Body of pancreas (tissue), 4 donors: ENCODE measurements at places on chromosomes 2 and 18. TPM values are rescaled to one million over a fixed set of nuclear protein-coding genes. Genes with fewer than 3 reads are reported as not detected.

GRCh38 chr18:21550510-21550970 is 50.0 kb downstream of the ESCO1 start:
- no peak for DNase-seq

The RUFY4 gene
- not detected for total RNA-seq

The ALPP gene
- 0.52 TPM for total RNA-seq

DNA sequence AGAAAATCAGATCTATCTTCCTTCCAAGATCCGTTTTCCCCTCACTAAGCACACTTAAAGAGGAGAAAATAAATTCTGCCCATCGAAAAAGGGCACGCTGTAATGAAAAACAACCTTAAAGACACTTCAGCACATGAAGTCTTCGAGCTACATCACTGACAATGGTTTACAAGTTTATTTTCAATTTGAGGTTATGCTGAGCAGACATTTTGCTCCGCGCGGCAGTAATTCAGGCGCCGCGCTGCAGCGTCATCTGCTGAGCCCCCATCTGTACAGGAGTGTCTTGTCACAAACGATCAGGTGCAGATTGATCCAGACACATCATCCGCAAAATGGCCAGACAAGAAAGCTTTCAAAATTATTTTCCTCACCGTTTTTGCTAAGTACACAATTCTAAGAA is 341.7 kb downstream of the STK39 start:
- no peak for DNase-seq

The PRKD3 gene
- 15.3 TPM for total RNA-seq

- DNase-seq: no peak
Observed at GRCh38 chr2:197075281-197075680, 148.8 kb upstream of the PGAP1 start.

DNA sequence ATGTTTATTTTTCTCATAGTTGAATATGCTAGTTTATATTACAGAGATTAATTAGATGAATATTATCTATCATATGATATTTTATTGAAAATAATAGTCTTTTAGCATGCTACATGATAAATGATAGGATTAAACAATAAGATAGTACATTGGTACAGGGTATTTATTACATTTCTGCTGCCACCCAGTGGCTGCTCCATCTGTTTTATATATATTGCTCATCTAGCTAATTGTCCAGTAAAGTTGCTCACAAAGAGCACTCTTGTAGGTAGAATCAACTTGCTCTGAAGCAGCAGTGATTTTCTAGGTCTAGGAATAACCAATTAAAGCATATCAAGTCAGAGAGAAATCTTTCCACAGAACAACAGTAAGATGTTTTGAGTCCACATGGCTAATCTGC is 183.3 kb downstream of the ASXL3 start:
- DNase-seq: no peak

The COL4A3 gene
- total RNA-seq: 1.6 TPM

GRCh38 chr2:219285894-219286425 is 6.8 kb downstream of the DNAJB2 start:
- no peak for DNase-seq

- no peak for DNase-seq
Observed at GRCh38 chr2:175256806-175257585, 75.5 kb upstream of the ATP5MC3 start.

DNA sequence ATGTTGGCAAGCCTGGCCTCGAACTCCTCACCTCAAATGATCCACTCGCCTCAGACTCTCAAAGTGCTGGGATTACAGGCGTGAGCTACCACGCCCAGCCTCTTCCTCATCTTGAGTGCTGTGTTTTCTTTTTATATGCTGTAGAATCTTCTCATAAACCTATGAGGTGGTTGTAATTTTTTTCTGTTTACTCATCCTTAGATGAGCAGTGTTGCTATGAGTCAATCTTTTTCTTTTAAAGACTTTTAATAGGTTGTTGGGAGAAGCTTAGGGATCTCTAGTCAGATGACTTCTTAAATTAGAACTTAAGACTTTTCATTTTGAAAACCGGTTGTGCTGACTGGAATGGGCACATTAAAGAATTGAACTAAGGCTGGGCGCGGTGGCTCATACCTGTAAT is 8.7 kb upstream of the AAK1 start:
- no peak for DNase-seq

- no peak for DNase-seq
Observed at GRCh38 chr18:6024745-6025248, 129.5 kb upstream of the TMEM200C start.

GRCh38 chr18:78406743-78407465 is 572.7 kb upstream of the SALL3 start:
- peak; percentile 36 for DNase-seq

DNA sequence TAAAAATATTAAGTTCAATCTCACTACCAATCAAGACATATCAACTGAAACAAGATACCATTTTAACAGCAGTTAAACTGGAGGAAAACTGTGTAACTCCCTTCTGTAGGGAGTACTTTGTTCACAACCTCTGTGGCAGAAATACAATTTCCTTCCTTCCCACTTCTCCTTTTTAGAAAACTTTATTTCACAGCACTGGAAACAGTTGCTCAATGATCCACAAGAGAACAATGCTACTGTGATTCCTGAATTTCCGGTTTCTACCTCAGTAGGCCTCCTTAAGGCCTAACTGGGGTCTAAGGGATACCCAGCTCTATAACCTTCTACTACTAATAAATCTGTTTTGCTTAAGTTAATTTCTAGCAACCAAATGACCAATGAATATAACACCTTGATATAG is 14.1 kb downstream of the TLK1 start:
- no peak for DNase-seq

The MREG gene
- total RNA-seq: 3.6 TPM

- no peak for DNase-seq
Observed at GRCh38 chr2:38652431-38653273, 13.3 kb upstream of the GALM start.

DNA sequence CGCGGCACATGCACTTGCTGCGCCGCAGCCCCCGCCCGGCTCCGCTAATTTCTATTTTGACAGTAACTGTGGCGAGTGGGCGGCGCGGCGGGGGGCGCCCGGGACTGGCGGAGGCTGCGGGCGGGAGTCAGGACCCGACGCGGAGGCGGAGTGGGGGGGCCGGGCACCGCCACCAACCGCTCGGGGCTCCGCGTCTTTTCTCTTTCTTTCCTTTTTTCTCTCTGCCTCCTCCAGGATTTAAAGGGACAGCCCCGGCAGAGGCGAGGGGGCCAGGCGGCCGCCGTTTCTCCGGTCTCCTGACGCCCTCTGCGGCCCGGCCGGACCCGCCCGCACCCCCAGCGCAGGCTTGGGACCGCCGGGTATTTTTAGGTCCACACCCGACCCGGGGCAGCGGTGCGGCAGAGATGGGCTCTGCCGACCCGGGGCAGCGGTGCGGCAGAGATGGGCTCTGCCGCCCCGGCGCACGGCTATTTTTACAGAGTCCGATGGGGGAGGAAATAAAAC is 460 bp upstream of the ZBTB7C start:
- DNase-seq: peak; percentile 23

DNA sequence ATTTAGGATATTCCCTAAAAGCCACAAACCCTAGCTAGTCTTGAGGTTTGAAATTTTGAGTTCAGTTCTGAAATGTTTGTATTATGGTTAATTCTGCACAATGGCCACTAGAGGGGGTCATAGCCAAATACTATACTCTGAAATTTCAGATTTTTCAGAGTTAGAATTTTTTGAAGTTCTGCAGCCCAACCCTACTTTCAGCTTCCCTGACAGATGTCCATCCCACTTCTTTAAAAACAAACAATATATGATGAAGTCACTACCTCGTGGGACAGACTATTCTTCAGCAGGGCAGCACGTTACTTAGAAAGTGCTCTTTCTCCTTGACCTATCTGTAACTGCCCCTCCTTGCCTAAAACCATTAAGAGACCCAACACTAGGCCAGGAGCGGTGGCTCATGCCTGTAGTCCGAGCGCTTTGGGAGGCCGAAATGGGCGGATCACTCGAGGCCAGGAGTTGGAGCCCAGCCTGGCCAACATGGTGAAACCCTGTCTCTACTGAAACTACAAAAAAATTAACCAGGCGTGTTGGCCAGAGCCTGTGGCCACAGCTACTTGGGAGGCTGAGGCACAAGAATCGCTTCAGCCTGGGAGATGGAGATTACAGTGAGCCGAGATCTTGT is 48.2 kb upstream of the PAPOLG start:
- no peak for DNase-seq

DNA sequence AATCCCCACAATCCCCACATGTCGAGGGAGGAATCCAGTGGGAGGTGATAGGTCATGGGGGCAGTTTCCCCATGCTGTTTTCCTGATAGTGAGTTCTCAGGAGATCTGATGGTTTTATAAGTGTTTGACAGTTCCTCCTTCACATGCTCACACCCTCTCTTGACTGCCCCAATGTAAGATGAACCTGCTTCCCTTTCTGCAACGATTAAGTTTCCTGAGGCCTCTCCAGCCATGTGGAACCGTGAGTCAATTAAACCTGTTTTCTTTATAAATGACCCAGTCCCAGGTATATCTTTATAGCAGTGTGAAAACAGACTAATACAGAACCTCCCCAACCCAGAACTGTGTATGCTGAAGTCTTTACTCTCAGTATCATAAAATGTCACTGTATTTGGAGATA is 289.5 kb upstream of the MMADHC start:
- no peak for DNase-seq

DNA sequence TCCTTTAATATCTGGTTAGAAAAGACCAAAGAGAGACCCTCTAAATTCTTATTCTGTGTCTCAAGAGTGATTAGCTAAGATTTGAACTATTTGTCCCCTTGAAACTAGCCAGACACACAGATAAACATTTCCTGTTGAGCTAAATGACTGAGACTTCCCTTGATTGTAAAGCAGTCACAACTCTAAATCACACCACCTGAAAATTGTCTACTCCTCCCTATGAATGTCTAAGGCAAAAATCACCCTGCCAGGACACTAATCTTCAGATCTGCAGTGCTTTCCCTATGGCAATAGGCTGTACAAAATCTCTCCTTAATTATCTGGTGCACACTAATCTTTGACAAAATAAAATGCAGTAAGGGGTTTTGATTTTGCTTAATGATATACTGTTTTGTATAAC is 200.5 kb upstream of the GULP1 start:
- DNase-seq: no peak

GRCh38 chr2:98505971-98506664 is 61.5 kb downstream of the INPP4A start:
- DNase-seq: peak; percentile 35

The ANKMY1 gene
- 26.0 TPM for total RNA-seq

DNA sequence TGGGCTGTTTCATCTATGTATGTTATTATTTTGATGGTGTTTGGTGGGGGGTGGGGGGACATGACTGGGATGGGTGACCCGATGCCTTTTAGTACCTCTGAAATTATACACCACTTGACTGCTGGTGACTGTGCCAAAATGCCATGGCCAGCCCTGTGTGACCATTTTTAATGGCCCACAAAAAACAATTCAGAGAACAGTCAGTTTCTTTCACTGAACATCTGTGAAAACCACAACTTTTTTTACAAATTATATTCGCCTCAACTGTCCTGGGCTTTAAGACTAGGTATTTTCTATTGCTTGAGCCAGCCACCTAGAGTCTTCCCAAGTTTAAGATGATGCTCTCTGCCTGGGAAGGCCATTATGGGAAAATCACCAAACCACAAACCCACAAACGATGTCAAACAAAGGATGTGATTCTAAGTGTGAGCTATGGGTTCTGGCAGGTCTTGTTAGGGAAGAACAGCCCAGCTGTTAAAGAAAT is 33.9 kb downstream of the FN1 start:
- no peak for DNase-seq

The CTAGE1 gene
- total RNA-seq: not detected

DNA sequence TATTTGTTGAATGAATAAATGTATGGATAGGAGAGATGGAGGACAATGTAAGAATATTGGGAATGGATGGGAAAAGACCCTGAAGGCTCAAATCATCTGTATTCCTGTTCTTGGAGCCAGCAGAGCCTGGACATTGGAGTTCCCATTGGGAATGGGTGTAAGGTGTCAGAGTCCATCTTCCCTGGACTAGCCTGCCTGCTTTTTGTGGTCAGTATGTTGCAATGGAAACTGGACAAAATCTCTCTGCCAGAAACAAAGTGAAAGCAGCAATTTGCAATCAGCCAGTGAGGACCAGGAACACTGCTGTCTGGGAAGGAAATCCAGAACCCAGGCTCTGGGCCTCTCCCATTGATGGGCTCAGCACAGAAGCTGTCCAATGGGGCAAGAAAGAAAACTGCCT is 83.5 kb upstream of the SKOR2 start:
- no peak for DNase-seq

DNA sequence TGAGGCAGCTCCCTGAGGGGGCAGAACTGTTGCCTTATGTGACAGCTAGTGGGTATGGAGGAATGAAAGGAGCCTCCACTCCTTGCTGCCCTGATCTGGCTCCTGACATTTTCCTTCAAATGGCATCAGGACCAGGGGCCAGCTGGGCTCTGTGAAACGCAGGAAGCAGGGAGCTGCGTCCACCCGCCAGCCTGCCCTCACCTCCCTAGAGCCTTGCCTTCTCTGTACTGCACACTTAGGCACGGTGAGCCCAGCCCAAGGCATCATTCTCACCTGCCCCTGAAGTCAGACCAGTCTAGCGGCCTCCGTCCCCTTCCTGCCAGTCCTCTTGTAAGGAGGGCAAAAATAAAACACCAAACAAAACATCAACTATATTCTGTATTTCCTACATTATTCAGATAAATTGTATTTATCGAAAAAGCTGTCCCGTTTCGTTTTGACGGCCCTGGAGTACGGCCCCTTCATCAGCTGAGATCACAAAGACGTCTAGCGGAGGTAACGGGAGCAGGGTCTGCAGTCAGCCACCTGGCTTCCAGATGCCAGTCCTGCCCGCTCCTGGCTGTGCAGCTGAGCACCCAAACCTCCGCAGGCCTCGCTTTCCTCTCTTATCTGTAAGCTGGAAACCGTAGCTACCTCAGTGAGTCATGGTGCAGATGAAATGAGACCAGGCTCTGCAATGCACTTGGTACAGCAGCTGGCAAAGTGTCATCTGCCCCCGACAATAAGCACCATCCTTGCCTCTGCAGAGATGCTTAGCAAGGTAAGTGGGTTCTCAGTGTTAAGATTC is 6.9 kb upstream of the CTDP1 start:
- no peak for DNase-seq

GRCh38 chr2:231613331-231613662 is 20.6 kb downstream of the TEX44 start:
- DNase-seq: no peak

The SULT1C2 gene
- total RNA-seq: 25.7 TPM

The SERPINB3 gene
- total RNA-seq: not detected

DNA sequence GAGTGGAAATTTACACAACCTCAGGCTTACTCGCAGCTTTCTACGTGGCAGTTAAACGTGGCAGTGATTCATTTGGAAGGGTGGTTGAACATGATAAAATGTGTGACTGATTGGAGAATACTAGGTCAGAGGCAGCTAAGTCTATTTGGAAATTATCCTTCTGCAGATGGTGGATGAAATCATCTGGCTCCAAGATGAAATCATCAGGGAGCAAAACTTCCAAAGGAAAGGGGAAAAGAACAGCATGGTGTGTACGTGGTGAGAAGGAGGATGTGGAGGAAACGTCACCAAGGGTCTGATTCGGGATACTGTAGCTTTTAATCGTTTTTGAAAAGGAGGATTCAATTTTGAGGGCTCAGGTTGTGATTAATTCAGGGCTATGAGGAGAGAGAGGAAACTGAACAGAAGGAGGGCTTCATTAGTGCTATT is 47.9 kb downstream of the COL3A1 start:
- DNase-seq: no peak

The STEAP3 gene
- total RNA-seq: 18.9 TPM

- no peak for DNase-seq
Observed at GRCh38 chr2:229572507-229573271, 141.7 kb downstream of the DNER start.
